ENCODE measurements at places on chromosomes 7 and 10. TPM values are rescaled to one million over a fixed set of nuclear protein-coding genes. Genes with fewer than 3 reads are reported as not detected.

FAM131B gene
- total RNA-seq: 3.1 TPM

WNT8B gene
- total RNA-seq: 0.22 TPM

COL17A1 gene
- total RNA-seq: not detected

PDZD7 gene
- 0.44 TPM for total RNA-seq

PAX4 gene
- not detected for total RNA-seq

FRAT1 gene
- total RNA-seq: 4.5 TPM

C10orf53 gene
- total RNA-seq: not detected

BUD31 gene
- total RNA-seq: 228 TPM

BTBD16 gene
- total RNA-seq: not detected

MBL2 gene
- total RNA-seq: not detected

CALML5 gene
- not detected for total RNA-seq

GLI3 gene
- 0.51 TPM for total RNA-seq

TACC2 gene
- not detected for total RNA-seq

MICALL2 gene
- 3.5 TPM for total RNA-seq

FBH1 gene
- total RNA-seq: 53.6 TPM

CFAP46 gene
- 0.16 TPM for total RNA-seq

SP8 gene
- total RNA-seq: not detected

PRLHR gene
- total RNA-seq: not detected

HOXA5 gene
- total RNA-seq: not detected

LRRN3 gene
- 24.0 TPM for total RNA-seq

ATP6V0A4 gene
- 0.38 TPM for total RNA-seq

PDE6C gene
- not detected for total RNA-seq

WDR86 gene
- 1.0 TPM for total RNA-seq

CALY gene
- total RNA-seq: not detected

CDNF gene
- total RNA-seq: 3.2 TPM

Measured in activated T-cell treated with anti-CD3 and anti-CD28 coated beads, Interleukin-2, amount 50 U/mL, for 72 hours (primary cell).